ENCODE measurements at places on chromosomes 4 and X.

DNA sequence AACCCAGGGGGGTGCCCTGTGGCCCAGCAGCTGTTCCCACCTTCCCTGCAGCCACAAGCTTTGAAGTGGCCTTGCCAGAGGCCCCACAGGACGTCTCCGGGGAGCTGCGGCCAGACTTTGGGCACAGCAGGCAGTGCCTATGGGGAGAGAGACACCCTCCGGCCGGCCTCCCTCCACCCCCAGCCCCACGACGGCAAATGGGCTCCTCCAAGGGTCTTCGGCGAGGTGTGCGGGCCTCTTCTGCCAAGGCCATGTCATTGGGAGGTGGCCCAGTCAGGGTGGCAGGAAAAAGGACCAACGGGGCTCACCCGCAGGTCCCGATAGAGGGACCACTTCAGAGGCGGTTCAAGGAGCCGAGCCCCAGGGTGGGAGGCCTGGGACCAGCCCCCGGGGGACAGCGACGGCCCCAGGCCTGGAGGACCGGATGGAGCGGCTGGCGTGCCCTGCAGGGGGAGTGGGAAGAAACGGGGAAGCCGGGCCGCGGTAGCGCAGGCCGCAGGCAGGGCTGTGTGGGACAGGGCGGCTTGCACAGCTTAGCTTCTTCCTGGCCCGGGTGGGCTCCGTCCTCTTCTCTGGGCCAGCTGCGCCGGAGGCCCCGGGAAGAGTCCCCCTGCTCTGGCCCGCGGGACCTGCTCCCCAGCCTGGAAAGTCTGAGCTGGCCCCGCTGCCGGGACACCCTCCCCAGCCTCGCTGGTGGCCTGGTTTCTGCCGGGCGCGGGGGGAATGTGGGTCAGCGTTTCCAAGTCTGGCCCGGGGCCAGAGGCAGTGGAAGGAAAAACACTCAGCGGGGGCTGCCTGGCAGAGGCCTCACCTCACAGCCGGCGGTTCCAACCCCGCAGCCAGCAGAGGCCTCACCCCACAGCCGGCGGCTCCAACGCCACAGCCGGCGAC lies 21.9 kb upstream of the SPON2 start:
- DNase-seq: no peak

- no peak for DNase-seq
Observed at GRCh38 chr4:57100979-57101651, 9.1 kb downstream of the IGFBP7 start.

- DNase-seq: no peak
Observed at GRCh38 chr4:60201052-60201673, 999.0 kb upstream of the ADGRL3 start.

DNA sequence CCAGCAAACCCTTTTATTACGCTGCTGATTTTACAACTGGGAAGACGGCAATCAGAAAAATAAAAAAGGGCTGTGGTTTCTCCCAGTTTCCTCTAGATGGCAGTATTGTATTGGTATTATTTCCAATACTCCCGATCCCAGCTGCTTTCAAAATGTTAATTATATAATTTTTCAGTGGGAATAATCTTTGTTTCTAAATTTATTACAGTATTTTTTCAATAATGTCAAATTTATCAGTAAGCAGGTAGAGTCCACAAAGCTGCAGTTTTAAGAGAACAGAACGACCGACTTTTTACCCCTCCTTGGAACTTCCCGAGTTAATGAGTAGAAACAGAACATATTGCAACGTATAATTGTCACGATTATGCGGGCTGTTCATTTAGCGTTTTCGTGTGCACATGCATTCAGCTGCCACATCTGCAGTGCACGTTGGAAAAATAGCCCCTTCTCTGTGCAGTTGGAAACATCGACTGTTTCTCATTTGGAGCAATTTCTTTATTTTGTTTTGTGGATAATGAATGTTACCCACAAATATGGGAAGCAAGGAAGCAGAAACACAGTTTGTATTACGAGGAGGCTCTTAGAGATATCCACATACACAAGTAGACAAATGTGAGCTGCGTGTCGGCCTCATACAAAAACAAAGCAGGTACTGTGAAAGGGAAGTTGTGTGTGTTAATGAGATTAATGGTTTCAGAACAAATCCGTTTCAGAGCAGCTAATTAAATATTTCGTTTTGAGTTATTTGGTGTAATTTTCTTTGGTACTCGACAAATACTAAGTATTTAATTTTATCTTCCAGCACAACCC lies 188.0 kb downstream of the STIM2 start:
- DNase-seq: no peak

DNA sequence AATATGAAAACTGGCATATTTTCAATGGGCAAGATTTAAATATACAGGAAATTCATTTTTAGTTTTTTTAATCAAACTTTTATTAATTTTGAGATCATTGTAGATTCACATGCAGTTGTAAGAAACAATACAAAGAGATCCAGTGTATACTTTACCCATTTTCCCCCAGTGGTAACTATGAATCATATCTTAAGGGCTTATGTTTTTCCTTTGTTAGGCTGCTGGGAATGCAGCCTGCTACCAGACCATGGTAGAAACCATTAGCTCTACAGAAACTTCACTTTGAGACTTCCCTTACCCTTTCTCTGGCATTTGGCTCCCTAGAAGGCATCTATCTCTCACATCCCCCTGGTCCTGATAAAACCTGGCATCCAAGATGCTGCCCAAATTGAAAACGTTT lies 147.6 kb upstream of the EOLA2 start:
- no peak for DNase-seq
